ENCODE measurements at places on chromosomes 11 and 22.

- DNase-seq = no peak
Measured at GRCh38 chr11:109046284-109046992, 375.6 kb upstream of the C11orf87 start.

DNA sequence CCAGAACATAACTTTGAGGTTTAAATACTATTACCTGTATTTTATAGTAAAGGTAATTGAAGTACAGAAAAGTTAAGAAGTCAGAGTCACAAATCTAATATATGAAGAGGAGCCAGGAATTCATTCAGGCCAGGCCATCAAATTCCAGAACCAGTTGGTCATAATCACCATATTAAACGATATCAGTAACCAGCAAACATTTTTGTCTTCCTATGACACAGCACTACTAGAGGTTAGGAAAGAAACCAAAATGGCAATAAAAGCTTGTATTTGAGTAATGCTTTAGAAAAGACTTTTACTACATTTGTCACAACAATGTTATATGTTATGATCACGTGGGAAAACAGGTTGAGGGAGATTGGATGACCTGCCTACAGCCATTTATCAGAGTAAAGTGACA is 62.2 kb downstream of the DKK3 start:
- DNase-seq = no peak

- DNase-seq = no peak
Measured at GRCh38 chr11:132051704-132052103, 681.3 kb downstream of the NTM start.

GRCh38 chr11:119361941-119362725 is 15.6 kb upstream of the MFRP start:
- DNase-seq = no peak

GRCh38 chr11:112886434-112887370 is 74.5 kb upstream of the NCAM1 start:
- no peak for DNase-seq

GRCh38 chr11:65425971-65426838 is 3.6 kb downstream of the NEAT1 start:
- no peak for DNase-seq

DNA sequence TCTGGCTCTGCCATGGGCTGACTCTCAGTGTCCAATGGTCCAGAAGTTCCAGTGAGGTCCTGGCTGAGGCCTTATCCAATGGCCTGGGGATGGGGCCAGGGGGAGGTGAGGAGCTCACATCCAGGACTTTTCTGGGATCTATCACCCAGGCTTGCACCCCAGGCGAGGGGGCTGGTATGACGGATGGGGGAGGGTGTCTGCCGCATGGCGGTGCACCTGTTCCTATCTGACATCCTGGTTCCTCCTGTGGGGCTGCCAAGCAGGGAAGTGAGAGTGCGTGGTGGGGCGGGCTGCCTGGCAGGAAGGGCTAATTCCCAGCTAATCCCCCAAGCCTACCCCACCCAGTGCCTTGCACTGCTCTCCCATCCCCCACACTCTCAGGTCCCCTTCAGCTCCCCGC is 102.1 kb downstream of the NECTIN1 start:
- DNase-seq = no peak

Data from NCI-H748 treated with DMSO at 0.1 percent for 48 hours (cell line).